HT1080 (cell line): ENCODE measurements at places on chromosomes 6 and 20.
A peak's percentile ranks its signal among the peaks of the same experiment; 100 is the strongest.

- no peak for DNase-seq
Observed at GRCh38 chr6:105501246-105501645, 98.4 kb upstream of the PREP start.

DNA sequence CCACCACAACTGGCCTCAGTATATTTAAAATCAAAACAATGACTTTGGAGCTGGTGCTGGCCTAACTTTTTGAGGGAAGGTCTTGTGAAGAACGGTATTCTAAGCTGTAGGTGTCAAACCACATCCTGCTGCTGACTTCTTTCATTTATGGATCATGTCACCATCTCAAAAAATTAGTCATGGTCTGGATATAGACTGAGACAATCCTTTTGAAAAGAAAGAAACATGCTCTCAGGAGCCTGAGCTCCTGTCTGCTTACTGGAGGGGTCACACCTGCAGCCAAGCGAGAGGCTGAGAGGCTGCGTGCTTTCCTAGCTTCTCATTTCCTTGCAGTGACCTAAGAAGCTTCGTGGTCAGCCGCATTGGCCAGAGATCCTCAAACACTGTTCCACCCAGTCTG lies 55.2 kb downstream of the TIAM2 start:
- peak; percentile 87 for DNase-seq

- no peak for DNase-seq
Observed at GRCh38 chr20:25061103-25061799, 3.3 kb upstream of the ACSS1 start.

GRCh38 chr6:39387785-39388184 lies 65.3 kb upstream of the KCNK16 start:
- DNase-seq = peak; percentile 63

DNA sequence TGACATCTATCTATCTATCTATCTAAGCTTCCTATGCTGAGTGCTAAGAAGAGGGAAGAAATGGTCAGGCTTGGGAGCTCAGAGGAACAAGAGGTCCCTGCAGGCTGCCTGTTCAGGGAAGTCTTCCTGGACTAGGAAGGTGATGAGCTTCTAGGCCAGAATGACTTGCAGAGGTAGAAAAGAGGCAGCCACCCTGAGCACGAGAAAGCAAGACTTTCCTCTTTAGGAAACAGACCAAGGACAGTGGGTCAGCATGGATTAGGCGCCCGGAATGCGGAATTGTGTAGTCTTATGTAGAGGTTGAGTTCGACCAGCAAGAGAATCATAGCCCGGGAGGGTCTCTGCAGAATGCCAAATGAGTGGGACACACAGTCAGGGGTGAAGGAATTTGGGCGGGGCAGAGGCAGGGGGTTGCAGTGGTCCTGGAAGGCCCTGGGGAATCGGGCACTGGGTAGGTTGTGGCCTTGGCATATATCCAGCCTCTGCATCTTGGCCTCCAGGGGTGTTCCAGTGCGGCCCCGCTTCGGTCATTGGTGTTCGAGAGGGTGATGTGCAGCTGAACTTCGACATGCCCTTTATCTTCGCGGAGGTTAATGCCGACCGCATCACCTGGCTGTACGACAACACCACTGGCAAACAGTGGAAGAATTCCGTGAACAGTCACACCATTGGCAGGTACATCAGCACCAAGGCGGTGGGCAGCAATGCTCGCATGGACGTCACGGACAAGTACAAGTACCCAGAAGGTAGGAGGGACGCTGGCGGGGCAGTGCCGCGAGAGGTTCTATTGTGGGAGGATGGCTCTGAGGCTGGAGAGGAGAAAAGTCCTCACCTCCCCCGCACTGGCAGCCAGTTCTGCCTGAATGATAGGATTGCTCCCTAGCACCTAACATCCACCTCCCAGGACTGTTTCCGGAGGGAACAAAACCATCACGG lies 32.1 kb downstream of the TGM3 start:
- DNase-seq = no peak

- DNase-seq = peak; percentile 18
Observed at GRCh38 chr20:44211177-44212039, 837 bp upstream of the OSER1 start.

GRCh38 chr6:168582571-168582981 lies 141.6 kb downstream of the SMOC2 start:
- no peak for DNase-seq

- no peak for DNase-seq
Observed at GRCh38 chr20:6388671-6389197, 265.9 kb upstream of the FERMT1 start.

DNA sequence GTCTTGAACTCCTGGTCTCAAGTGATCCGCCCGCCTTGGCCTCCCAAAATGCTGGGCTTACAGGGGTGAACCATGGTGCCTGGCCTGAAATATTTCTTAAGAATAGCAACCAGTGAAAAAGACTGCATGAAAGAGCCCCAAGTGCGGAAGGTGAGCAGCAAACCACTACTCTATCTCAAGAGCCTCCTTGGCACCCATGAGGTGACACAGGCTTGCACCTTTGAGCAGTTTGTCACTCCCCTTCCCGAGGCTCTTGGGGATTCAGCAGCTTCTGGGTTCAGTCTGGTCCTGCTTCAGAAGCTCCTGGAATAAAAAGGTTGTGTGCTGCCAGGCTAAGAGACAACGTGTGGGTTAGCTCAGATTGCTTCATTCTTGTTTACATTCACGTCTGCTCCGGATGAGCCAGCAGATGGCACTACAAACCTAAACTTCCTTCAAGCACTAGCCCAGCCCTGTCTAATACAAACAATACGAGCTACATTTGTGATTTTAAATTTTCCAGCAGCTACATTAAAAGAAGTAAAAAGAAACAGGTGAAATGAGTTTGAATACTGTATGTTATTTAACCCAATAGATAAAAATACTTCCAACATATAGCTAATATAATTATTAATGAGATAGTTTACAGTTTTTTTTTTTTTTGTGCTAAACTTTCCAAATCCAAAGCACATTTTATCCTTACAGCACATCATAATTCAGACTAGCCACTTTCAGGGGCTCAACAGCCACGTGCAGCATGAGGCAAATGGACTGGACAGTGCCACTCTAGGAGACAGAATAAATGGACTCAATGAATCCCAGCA lies 46.2 kb downstream of the GJA10 start:
- DNase-seq = peak; percentile 75

GRCh38 chr6:154511791-154512190 lies 1.3 kb upstream of the CNKSR3 start:
- DNase-seq = no peak

DNA sequence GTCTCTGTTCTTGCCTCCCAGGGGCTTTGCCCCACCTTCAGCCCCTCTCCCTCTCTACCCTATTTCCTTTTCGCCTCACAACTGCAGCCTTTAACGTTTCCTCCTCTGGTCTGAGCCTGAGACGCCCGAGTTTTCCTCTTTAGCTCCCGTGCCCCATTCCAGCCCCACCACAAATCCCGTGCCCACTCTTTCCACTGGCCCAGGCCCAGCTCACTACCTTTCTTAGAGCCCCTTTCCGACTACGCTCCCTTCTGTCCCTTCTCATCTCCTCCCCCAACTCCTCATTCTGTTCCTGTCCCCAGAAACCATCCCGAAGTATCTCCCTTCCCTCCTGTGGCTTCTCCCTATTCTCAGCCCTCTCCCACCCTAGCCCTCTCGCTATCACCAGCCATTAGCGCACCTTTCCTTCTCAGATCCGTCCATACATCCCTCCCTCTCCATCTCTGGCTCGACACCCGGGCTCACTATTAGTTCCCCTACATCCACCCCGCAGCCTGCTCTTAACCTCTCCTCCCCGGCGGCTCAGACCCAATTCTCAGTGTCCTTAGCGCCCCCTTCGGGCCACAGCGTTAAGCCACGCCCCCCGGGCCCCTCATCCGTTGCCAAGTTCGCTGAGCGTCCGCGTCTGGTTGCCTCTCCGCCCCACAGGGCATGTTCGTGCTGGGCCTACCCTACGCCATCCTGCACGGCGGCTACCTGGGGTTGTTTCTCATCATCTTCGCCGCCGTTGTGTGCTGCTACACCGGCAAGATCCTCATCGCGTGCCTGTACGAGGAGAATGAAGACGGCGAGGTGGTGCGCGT lies 2.7 kb downstream of the SLC32A1 start:
- no peak for DNase-seq

DNA sequence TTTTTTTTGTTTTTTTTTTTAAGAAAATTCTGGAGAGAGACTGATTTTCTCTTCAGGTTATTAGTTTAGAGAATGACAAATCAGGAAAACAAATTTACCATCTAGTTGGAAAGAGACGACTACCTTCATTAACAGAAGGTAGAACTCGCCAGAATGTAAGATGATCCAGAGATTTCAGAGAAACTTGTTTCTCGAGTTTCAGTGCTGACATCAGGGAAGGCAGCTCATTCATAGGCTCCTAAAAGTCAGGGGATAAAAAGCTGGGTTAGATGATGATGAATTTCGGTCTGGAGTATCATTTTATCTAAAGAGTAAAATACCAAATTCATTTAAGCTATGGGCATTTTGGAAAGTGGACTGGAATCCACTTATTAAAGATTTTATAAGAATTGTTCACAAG lies 27.9 kb downstream of the ZNF334 start:
- no peak for DNase-seq

- DNase-seq = no peak
Observed at GRCh38 chr6:122365775-122366403, 33.6 kb upstream of the HSF2 start.

DNA sequence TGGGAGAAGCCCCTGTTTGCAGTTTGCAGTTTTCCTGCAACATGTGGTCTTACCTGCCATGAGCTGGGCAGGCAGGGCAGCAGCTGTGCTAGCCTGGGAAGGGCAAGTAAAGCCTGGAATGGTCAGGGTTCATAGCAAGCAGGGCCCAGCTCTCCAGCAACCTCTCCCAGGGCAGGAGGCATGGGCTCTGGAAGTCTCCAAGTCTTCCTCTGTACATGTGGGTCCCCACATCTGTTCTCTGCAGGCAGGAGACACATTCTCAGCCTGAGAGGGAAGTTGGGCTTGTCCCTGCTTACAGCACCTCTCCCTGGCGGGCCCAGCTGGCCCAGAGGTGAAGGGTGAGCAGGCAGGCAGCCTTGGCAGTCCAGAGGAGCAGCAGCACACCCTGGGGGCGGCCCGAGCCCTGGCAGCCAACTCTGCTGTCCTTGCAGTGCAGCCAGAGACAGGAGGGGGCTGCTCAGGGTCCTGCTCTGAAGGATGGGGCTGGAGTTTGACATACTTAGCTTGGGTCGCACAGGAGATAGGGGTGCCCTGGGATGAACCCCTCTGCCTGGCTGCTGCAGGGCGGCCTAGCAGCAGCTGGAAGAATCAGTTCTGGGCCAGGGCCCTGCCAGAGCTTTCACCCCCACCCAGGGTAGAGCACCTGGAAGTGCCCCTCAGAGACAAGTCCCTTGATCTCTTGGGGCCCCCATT lies 176.0 kb downstream of the MRPL14 start:
- DNase-seq = peak; percentile 20
